GM12891 (cell line): ENCODE measurements at places on chromosomes 6 and 20.

GRCh38 chr20:38169636-38170193 lies 4.6 kb upstream of the TGM2 start:
- DNase-seq = no peak

- DNase-seq = no peak
These were observed 10.5 kb upstream of the C20orf144 start for GRCh38 chr20:33651562-33652048.

GRCh38 chr20:47843886-47844567 lies 58.7 kb upstream of the SULF2 start:
- no peak for DNase-seq

GRCh38 chr6:73290435-73290834 lies 27.4 kb upstream of the KHDC1 start:
- no peak for DNase-seq

DNA sequence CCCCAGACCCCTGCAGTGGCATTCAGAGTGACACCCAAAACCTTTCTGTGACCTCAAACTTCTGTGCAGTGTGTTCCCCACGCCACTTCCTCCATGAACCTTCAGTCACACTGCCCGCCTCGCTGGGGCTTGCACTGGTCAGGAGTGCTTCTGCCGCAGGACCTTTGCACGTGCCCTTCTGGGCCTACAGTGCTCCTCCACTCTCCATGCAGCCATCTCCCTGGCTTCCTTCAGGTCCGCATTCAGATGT lies 27.1 kb downstream of the SYNJ2 start:
- no peak for DNase-seq

DNA sequence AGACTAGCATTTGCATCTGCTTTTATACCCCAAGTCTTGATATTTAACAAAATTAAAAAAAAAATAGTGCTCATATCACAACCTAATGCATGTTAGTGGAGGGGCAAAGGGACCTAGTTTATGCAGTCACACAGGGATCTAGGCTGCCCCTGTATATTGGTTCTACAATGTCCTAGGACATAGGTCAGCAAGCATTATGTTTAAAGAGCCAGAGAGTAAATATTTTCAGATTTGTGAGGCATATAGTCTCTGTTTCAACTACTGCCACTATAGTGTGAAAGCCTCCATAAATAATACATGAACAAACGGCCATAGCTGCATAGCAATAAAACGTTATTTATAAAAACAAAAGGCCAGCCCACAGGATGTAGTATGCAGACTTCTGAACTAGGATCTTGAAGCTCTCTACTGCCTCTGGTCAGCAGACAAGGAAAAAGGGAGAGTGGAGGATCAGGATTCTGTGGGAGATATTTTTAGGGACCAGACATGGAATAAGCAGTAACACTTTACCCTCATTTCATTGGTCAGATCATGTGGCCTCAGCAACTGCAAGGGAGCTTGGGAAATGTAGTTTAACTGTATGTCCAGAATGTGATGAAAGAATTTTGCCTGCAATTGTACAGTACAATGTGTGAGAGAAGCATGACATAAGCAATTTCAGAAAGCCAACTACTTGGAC lies 414.2 kb upstream of the SPTLC3 start:
- DNase-seq = no peak

- DNase-seq = no peak
These were observed 2.5 kb downstream of the BTN3A1 start for GRCh38 chr6:26404546-26404945.

- DNase-seq = no peak
These were observed 862 bp downstream of the UCKL1 start for GRCh38 chr20:63955281-63955826.

DNA sequence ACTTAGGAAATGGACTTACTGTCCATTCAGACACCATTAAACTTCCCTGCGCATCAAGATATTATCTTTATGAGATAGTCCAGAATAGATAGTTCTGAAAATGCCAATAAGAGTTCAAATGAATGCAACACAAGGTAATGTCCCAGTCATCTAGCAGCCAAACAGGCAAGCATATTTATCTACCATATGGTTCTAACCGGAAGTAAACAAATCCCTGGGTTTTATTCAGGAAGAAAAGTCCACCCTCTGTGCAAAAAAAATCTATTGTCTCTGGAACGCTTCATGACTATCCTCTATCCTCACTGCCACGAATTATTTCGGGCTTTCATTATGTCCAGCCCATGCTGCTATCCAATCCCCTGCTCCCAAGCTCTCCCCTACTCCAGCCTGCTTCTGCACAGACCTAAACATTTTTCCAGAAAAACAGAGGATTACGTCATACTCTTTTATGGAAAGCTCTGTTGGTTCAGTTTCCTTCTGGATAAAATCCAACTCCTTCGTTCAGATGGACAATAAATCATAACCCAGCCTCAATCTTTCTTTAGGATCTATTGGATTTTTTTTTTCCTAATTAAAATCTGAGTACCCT lies 11.4 kb downstream of the PPIL6 start:
- DNase-seq = no peak

GRCh38 chr6:134609716-134610261 lies 291.9 kb upstream of the SGK1 start:
- DNase-seq = no peak

GRCh38 chr6:9332241-9332780 lies 897.0 kb upstream of the SLC35B3 start:
- no peak for DNase-seq

GRCh38 chr6:41021832-41022231 lies 17.2 kb downstream of the UNC5CL start:
- no peak for DNase-seq
